ENCODE measurements at places on chromosomes 2 and 18.
A peak's percentile ranks its signal among the peaks of the same experiment; 100 is the strongest.

- DNase-seq = peak; percentile 32
Measured at GRCh38 chr2:131154071-131154531, 49.0 kb downstream of the PLEKHB2 start.

- no peak for DNase-seq
Measured at GRCh38 chr2:175007510-175007909, 2.3 kb upstream of the CHN1 start.

GRCh38 chr2:27916293-27916995 lies 25.9 kb downstream of the BABAM2 start:
- peak; percentile 48 for DNase-seq

GRCh38 chr2:200039724-200040650 lies 84.6 kb downstream of the MAIP1 start:
- peak; percentile 93 for DNase-seq

DNA sequence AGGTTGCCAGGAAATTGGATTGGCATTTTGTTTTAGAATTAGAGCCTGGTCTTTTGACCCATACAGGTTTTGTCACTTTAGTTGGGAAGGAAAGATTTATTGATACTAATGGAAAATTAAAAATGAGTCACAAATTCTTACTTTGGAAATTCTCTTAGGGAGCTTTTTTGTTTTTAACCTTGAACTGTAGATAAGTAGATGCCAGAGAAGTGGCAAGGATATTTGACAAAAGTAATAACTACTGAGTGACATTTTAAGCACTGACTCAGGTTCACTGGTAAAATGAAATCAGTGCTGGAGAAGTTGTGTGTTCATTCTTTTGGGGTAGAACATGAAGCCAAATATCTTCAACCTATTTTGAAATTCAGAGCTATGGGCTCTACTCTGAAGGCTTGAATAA lies 56.5 kb downstream of the LDLRAD4 start:
- DNase-seq = no peak

GRCh38 chr2:117692001-117692763 lies 122.3 kb upstream of the DDX18 start:
- DNase-seq = no peak

- DNase-seq = no peak
Measured at GRCh38 chr18:66550366-66550765, 53.5 kb downstream of the CDH19 start.

- DNase-seq = no peak
Measured at GRCh38 chr2:158095912-158096311, 5.8 kb upstream of the UPP2 start.

GRCh38 chr2:216838151-216838550 lies 21.7 kb downstream of the TNP1 start:
- no peak for DNase-seq

DNA sequence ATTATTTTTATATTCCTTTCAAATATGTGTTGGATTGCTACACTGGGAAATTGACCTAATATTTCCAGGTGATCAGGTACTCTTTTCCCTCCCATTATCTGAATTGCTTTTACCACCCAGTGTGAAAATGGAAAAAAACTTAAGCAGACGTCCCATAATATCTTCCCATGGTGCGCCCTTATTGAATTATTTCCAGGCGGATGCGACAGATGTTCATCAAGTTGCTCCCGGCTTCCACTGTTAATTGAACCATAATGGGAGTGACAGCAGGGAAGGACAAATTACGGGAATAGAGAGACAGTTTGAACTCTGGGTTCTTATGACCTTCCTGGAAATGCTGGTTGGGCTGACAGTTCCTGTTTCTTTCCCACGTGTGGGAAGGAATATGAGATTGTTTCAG lies 93.3 kb downstream of the THSD7B start:
- no peak for DNase-seq

GRCh38 chr18:35808796-35809195 lies 163.7 kb upstream of the RMP24 start:
- DNase-seq = no peak

DNA sequence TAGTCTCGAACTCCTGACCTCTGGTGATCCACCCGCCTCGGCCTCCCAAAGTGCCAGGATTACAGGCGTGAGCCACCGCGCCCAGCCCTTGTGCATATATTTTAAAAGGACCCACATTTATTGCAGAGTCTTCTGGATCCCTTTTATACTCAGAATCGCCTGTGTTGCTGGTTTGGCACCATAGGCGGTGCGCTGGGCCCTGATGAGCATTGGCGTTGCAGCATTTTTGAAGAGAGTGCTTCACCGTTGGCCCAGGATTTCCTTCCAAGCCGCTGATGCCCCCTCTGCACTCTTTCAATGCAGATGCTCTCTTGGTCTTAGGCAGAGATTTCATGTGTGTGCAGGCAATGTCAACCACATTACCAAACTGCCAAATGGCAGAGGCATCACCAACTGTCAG lies 13.5 kb upstream of the TFCP2L1 start:
- no peak for DNase-seq
